ENCODE measurements at places on chromosomes 4 and X. TPM values are rescaled to one million over a fixed set of nuclear protein-coding genes. Genes with fewer than 3 reads are reported as not detected.

The GRIA3 gene
- not detected for total RNA-seq

The RIPPLY1 gene
- total RNA-seq = not detected

The FOXP3 gene
- total RNA-seq = 0.15 TPM

The NPY2R gene
- under 0.01 TPM for total RNA-seq

The TBC1D14 gene
- 31.4 TPM for total RNA-seq

The KLHL15 gene
- total RNA-seq = 2.4 TPM

The SRPK3 gene
- 0.59 TPM for total RNA-seq

The IGSF1 gene
- under 0.01 TPM for total RNA-seq

The LDOC1 gene
- total RNA-seq = 17.0 TPM

The KLHL2 gene
- 9.8 TPM for total RNA-seq

The BEX1 gene
- 6.2 TPM for total RNA-seq

The HPSE gene
- 0.59 TPM for total RNA-seq

Data from bronchus fibroblast of lung (primary cell).